Common myeloid progenitor, CD34-positive (primary cell): ENCODE measurements at places on chromosomes 3 and 15.

- no peak for DNase-seq
Measured at GRCh38 chr3:14634763-14635400, 16.7 kb upstream of the CCDC174 start.

DNA sequence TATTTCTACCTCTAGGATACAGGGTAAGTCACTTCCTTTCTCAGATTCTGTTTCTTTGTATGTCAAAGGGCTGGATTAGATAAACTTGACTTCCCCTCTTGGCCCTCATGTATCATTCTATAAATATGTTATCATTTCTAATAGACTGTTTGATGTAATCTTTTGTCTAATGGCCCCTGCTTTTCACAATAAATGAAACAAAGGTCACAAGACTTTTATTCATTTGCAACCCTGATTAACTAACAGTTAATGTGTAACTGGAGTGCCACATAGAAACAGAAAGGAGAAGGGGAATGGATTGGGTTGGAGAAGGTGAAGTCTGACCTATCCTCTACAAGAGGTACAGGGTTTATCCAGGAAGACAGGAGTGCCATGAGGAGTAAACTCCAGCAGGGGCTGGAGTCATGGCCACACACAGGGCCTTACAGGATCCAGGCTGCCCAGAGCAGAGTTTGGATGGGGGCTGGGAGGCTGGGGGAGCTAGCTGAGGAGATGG is 8.0 kb upstream of the B3GNT5 start:
- no peak for DNase-seq

GRCh38 chr3:126517291-126517951 is at the start of gene UROC1:
TSS of gene UROC1 (minus strand) at chr3:126517773. CDS start at chr3:126517719, 54 bp downstream.
- no peak for DNase-seq

DNA sequence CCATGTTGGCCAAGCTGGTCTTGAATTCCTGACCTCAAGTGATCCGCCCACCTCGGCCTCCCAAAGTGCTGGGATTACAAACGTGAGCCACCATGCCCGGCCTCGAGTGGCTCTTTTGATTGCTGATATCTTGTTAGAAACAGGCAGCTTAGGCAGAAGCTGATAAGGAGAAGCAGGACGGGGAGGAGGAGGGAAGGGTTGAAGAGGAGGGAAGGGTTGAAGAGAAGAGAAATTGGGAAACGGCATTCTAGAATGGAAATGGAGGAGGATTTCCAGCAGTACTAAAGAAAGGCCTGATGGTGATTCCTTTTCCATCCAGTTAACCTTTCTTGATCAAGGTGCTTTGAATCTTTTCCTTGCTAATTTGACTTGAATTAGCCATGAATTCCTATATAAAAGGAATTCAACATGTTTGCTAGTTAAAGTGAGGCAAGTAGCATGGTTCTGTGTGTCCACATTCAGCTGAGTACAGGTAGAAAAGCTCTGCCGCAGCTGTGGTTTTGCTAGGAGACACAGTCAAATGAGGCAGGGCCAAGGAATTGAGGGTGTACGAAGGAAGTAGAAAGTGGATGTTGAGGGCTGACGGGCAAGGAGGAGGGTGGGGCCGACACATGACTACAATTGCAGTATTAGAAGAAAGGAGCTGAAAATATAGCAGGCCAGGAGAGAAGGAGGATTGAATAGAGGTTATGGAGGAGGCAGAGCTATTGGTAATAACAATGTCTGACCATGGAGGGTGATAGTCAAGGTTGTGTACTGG is 27.2 kb upstream of the ATP1B3 start:
- peak; percentile 74 for DNase-seq

- DNase-seq: no peak
Measured at GRCh38 chr3:168249205-168249549, 153.5 kb upstream of the GOLIM4 start.

- no peak for DNase-seq
Measured at GRCh38 chr3:170753421-170754310, 116.3 kb downstream of the RPL22L1 start.

- no peak for DNase-seq
Measured at GRCh38 chr15:38541026-38541425, 23.6 kb downstream of the RASGRP1 start.

DNA sequence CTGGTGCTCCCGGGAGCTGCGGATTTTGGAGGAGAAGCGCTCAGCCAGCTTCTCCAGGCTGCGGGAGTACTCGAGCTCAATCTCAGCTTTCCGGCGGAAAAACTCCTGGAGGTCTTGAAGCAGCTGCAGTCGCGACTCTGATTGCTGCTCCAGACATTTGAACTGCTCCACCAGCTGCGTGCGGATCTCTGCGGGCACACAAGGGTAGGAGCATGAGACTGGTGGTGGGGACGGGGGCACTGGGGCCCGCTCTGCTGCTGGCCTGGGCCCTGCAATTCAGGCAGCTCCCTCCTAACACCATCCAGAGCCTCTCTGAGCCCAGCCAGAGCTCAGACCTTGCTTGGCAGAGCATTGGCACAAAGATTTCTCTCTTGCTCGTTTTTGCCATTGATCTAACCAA is 124.7 kb downstream of the SRGAP3 start:
- DNase-seq: no peak

- peak; percentile 83 for DNase-seq
Measured at GRCh38 chr3:24365168-24365567, 129.5 kb downstream of the THRB start.

- DNase-seq: no peak
Measured at GRCh38 chr15:50162969-50163718, 18.9 kb upstream of the SLC27A2 start.

GRCh38 chr3:100108464-100109079 is 5.7 kb downstream of the FILIP1L start:
- DNase-seq: no peak

GRCh38 chr15:60804986-60805949 is 326.3 kb upstream of the ICE2 start:
- DNase-seq: no peak

- no peak for DNase-seq
Measured at GRCh38 chr3:164465172-164465571, 613.1 kb downstream of the SI start.

DNA sequence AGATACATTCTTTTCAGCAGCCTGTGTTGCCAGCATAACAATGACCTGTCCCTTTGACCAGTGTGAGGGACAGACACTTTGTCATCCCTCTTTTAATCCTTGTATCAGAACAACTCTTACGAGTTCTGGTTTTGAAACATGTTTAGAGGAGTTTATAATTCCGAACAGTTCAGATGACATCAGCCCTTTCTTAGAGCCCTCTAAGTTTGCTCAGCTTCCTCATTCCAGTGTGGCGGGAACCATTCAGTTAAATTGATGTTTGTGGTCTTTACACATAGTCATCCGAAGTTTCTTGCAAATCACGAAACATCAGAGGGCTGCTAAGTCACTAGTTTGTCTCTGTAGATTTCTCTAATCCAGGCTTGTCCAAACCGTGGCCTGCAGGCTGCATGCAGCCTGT is 102.5 kb downstream of the AKAP13 start:
- DNase-seq: peak; percentile 94

DNA sequence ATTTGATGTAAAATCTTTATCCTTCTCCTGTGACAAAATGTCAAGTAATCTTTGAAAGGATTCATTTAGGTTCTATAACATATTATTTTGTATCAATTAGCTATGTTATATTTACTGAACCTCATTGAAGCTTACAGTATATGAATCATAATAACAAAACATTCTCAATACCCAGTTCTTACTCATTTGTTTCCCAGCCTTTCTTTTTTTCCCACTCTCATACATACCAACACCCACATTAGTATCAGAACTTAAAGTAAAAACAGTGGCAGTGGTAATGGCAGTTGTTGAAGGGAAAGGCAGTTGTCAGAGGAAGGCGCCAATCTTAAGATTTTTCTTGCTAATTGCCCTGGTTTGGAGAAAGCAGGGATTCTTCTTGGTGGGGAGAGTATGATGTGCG is 33.2 kb upstream of the TRPC1 start:
- DNase-seq: no peak

DNA sequence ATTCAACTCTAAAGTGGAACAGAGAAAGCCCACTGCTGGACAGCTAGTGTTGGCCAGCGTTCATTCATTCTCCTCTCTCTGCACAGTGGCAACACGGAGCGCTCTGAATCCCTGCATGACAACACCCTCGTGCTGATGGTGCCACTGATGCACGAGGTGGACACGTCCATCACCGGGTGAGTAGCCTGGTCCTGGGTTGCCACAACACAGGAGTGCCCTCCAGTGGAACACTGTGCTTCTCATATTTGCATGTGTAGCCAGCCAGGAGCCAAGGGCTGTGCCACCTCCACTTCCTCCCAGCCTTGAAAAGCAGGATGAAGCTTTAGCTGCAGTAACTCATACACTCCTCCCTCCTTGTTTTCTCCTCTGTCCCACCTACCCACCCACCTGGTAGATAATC is 120.0 kb upstream of the CTDSPL start:
- DNase-seq: peak; percentile 12

DNA sequence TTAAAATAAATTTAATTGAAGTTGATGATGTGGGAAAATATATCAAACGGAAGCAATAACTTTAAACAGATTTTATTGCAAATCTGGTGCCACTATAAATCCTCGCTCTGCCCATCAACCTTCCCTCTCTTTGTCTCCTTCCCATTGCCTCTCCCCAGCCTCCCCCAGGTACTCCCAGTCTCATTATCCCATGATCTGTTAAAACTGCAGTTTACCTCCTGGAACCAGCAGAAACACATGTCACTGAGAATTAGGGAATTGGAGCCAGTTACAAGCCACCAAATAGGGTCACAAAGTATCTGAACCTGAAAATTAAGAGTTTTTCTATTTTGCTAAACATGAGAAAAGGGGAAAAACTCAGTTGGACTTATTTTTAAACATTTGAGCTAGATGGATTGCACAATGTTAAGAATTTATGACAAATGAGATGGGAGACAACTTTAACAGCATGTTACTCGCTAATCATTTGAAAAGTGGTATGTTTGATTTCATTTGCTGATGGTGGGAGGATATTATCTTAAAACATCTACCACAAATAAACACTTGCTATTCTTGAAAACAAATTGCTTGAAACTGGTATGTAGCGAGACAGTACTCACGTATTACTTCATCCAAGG is 2.4 kb downstream of the PLCH1 start:
- DNase-seq: no peak

DNA sequence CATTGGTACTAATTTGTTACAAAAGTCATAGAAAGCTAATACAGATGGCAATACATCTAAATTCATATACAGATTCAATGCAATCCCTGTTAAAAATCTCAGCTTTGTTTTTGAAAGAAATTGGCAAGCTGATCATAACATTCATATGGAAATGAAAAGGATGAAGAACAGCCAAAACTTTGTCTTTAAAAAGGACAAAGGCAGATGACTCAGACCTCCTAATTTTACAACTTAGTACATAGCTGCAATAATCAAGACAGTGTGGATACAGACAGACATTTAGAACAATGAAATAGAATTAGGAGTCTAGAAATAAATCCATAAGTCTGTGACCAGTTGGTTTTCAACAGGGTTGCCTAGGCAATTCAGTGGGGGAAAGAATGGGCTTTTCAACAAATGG is 63.3 kb downstream of the AQP9 start:
- DNase-seq: no peak

DNA sequence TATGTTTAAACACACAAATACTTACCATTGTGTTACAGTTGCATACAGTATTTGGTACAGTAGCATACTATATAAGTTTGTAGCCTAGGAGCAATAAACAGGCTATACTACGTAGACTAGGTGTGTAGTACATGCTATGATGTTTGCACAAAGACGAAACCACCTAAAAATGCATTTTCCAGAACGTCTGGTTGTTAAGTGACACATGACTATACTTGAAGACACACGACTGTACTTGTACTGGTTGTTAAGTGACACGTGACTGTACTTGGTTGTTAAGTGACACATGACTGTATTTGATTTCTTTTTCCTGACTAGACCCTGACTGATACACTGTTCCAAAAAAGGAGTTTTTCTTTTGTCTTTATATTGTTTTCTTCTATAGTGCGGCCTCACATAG is 34.1 kb downstream of the RAB8B start:
- no peak for DNase-seq

DNA sequence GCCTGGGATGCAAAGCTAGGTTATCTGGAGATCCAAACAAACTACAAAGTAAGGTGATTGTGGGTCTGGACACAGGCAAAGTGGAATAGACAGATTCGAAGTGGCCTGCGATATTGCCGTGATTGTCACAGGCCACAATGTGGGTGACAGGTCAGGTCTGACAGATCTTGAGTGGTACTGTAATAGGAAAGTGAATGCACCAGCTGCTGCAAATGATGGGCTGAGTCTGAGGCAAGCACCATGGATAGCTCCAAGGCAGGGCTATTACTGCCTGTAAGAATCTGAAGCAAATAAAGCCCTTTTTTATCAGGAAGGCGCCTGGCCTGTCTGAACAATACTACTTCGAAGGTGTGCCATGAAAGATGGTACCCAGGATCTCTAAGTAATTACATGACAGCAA is 10.0 kb downstream of the ARMC8 start:
- peak; percentile 55 for DNase-seq
